ENCODE measurements at places on chromosomes 3 and 15.

- peak; percentile 79 for DNase-seq
Observed at GRCh38 chr3:127964053-127964452, 49.0 kb downstream of the KBTBD12 start.

DNA sequence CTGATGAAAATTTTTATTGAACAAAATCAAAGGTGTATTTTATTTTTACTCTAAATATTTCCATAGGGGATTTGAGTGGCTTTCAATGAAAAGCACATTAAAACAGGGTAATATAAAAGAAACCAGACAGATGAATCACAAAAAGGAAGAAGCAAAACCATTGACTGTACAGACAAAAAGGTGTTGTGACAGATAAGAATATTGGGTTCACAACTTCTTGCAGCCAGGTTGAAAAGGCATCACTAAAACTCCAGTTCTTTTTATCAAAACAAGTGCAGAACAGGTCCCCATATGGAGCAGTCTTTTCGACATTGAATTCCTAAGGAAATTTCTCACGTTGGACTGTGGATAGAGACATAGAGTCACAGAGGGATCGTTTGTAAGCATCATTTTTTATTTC, 53.8 kb downstream of the AGTR1 start:
- DNase-seq: no peak

GRCh38 chr3:5297895-5298294, 110.4 kb downstream of the EDEM1 start:
- no peak for DNase-seq

DNA sequence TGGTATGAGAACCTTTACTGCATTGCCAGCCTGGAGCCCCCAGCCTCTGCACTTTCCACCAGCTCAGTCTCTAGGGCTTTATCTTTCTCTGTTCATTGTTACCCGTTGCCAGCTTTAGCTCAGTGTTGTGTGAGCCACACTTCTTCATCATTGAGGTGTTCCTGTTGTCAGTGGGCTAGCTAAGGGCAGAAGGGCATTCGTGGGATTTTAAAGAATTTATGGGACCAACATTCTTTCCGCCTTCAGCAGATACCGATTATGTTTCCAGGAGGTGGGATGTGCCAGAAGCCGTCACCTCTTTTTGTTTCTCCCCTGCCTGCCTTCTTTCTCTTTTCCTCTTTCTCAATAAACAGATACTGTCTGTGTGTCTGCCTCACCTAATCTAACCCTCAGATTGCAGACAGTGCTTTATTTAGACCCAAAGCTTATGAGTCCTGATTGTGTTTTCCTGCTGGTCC, 64.5 kb downstream of the PGPEP1L start:
- DNase-seq: no peak

GRCh38 chr3:48634661-48635221, 520 bp downstream of the SLC26A6 start:
- peak; percentile 49 for DNase-seq

DNA sequence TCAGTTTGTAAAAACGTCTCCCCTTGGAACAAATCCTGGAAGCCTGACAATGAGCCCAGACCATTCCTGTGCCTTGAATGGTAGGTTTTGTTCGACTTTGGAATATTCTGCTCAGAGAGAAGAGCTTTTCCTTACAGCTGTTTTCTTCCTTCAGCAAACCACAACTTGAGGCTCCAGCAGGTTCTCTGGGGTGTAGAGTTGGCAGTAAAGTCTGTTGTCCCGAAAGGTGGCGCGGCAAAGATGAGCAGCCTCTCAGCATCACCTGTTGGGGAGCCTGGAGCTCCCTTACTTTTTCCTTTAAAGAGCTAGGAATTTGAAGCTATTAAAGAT, 65.4 kb downstream of the BOC start:
- DNase-seq: no peak

DNA sequence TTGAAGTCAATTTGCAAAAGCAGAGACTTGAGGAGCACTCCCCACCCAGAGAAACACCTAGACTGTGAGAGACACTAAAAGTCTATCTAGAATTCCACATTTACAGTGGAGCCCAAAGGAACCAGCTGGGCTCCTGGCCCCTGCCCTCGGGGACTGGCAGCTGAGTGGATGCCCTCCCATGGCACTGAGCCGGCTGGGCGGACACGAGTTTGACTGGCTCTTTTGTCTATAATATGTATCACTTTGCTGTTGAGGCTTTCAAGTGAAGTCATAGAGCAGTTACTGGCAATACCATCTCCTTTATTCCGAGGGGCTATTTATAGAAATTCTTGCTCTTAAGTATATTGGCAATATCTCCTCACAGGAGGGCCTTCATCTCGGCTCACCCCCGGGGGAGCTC, 65.8 kb upstream of the TNFAIP8L3 start:
- no peak for DNase-seq

DNA sequence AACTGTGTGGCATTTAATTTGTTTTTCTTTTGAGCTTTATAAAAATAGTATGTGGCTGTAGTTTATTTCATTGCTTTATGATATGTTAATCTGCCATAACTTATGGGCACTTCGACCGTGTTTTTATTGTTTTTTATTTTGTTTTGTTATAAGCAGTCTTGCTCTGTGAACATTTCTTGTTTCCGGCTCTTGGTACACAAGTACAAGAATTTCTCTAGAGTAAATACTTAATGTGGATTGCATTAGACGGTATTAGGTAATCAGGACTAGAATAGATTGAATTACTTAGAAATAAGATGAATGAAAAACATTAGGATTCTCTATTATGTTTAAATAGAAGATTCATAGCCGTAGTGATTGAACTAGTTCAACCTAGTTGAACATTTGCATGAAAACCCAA, 2.1 kb downstream of the ZFAND6 start:
- DNase-seq: peak; percentile 61

GRCh38 chr3:6099458-6100075, 761.3 kb upstream of the GRM7 start:
- no peak for DNase-seq

GRCh38 chr3:142958707-142959106, 4.8 kb downstream of the PAQR9 start:
- DNase-seq: peak; percentile 48

DNA sequence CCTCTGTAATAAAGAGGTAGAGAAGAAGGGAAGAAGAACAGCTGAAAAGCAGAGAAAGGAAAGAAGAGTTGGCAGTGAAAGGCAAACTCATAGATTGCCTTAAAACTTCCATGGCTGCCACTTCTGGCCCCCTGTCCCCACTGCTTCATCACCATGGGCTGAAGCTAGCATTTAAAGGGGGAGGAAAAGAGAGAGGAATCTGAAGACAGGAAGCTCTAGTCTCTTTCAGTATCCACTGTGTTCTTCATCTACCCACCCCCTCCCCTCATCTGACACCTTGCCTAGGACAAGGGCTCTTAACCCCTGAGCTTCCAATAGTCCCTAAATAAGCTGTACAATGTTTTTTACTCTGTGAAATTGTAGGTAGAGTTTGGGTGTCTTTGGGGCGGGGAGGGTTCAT, 60.6 kb downstream of the ALCAM start:
- no peak for DNase-seq

- no peak for DNase-seq
Observed at GRCh38 chr15:60318216-60318867, 79.4 kb downstream of the ANXA2 start.

Data from choroid plexus epithelial cell (primary cell).